Renal cortical epithelial cell (primary cell): ENCODE measurements at places on chromosomes 2 and 18. TPM values are rescaled to one million over a fixed set of nuclear protein-coding genes. Genes with fewer than 3 reads are reported as not detected.
A peak's percentile ranks its signal among the peaks of the same experiment; 100 is the strongest.

The HYCC2 gene
- 10.9 and 17.1 TPM in 2 replicates for total RNA-seq

The NTSR2 gene
- total RNA-seq, result not detected in 2 replicates

The G6PC2 gene
- not detected in 2 replicates for total RNA-seq

The TMEM18 gene
- 22.7 and 23.6 TPM in 2 replicates for total RNA-seq

The GAREM1 gene
- total RNA-seq, result 3.6 and 40.3 TPM in 2 replicates

The TCF7L1 gene
- 0.52 and 1.4 TPM in 2 replicates for total RNA-seq

GRCh38 chr2:233972941-233973575, 55.9 kb downstream of the TRPM8 start:
- peak; percentile 49 for DNase-seq

DNA sequence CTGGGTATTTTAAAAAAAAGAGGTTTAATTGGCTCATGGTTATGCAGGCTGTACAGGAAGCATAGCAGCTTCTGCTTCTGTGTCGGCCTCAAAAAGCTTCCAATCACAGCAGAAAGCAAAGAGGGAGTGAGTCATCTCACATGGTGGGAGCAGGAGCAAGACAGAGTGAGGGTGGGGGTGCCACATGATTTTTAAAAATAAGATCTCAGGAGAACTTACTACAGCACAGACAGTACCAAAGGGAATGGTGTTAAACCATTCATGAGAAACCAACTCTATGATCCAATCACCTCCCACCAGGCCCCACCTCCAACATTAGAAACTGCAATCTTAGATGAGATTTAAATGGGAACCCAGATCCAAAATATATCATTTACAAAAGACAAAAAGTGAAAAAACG, 14.6 kb downstream of the ZNF519 start:
- no peak for DNase-seq

DNA sequence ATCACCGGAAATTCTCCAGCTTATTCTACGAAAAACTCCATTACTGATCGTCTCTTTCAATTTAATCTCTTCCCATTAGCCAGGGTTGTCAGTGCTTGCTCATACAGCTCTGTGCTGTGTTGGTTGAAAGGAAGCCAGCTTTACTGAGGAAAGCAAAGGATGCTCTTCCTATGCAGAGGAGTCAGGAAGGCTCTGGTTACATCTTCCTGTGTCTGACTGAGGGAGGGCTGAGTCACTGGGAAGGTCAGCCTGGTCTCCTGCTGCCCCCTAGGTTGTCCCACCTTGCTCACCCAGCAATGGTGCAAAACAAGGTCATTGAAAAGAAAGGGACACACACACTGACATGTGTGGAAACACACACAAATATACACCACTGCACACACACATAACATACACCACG, 975.6 kb downstream of the DCDC2C start:
- no peak for DNase-seq

- no peak for DNase-seq
Measured at GRCh38 chr2:20422402-20423271, 24.2 kb upstream of the RHOB start.

DNA sequence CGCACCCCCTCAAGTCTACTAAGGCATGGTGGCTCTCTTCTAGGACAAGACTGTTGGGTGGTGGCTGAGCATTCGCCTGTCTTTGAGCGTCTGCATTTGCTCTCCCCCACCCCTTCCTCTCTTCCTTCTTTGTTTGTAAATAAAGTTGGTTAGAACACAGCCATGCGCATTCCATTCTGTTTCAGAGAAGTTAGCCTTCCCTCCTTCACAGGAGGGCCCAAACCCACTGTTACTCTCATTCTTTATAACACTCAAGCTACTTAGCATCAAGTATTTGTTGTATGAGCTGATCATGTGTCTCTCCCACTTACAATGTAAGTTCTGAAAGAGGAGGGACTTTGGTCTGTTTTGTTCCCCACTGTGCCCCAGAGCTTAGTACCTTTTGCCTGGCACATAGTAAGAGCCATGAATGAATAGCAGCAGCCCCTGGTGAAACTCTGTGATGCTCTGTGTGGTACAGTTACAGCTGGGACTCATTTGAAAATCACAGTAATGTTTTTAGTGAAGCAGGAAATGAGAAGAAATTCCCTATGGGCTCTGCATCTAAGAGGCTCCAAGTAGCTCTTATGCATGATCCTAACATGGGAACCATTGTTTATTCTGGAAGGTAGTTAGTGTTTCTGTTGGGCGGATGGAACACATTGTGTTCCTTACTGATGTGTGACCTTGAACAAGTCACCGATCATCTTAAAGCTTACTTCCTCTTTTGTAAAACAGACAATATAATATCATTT, 7.7 kb downstream of the MGAT5 start:
- DNase-seq, result no peak

GRCh38 chr2:58540681-58541080, 299.6 kb upstream of the FANCL start:
- no peak for DNase-seq

DNA sequence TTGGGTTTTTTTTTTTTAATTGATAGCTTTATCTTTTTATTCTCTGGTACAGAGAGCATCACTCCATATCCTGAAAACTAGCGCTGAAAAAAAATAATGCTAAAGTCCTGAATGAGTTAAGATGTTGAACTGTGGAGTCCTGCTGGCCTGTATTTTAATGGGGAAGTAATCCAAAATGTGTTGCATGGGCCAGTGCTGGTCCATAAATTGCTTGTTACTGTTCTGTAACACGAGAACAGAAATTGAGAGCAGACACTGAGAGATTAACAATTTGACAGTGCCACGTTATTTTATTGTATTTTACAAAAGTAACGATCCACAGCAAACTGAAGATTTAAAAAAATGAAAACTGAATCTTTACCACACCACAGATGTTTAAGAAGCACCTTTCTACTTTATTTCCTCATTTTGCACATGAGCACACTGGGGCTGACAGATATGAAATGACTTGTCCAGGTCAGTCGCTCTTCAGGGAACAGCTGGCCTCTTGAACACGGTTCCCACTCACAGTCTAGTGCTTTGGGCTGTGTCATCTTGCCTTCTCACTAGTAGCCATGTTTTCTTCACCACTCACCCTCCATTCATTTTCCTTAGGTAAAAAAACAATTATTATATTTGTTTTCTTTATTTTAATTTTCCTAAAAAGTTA, 35.3 kb downstream of the ZCCHC2 start:
- no peak for DNase-seq

DNA sequence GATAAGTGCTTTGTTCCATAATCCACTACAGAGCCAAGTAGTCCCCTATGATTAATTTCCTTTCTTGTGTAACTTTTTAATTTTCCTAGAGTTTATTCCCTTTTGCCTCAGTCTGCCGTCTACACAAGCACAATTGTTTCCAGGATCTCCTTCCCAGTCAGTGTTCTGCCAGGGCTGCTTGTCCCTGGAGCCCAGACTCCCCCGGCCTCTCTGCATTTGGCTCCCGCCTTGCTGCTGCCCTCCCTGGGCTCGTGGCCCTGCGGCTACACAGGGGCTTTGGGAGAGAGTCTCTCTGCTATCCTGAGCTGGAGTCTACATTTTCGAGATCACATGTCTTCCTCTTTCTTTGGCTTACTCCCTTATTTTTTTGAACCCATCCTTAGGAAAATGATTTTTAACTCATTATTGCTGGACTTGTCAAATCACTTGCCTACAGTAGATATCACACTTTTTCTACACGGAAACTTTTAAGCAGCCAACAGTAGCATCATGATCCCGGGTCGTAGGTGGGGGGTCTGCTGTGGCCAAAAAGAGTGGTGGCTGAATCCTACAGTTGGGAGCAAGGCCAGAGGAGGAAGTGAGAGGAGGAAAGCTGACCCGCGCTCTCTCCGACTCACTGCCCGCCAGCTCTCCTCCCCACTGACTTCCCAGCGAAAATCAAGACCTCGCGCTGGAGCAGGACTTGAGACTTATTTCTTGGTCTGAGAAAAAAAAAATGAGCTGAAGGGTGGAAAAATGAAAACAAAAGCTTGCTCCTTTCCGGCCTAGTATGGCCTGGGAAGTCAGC, 9.4 kb downstream of the FBLN7 start:
- DNase-seq, result no peak

DNA sequence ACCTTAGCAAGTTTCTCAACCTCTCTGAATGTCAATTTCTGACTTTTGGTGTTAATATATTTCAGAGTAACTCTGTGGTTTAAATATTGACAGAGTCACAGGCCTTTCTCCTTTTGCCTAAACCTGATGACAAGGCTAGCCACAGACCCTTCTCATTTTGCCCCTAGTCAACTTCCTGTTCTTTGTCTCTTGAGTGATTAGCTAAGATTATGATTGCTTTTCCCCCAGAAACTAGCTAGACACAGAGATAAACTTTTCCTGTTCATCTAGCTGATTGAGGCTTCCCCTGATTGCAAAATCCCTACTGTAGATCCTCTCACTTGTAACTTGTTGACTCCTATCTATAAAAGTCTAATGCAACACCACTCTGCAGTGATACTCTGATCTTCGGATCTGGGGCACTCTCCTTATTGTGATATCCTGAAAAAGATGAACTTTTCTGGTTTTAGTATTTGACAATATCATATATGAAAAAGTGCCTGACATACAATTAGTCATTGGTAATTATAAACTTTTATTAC, 241.4 kb downstream of the ZNF385B start:
- DNase-seq, result no peak
